ENCODE measurements at places on chromosomes 6 and 20. TPM values are rescaled to one million over a fixed set of nuclear protein-coding genes. Genes with fewer than 3 reads are reported as not detected.

FNDC1 gene
- 38.9 TPM for total RNA-seq

PLTP gene
- total RNA-seq: 58.0 TPM

COL21A1 gene
- total RNA-seq: 44.6 TPM

C6orf163 gene
- 8.0 TPM for total RNA-seq

UQCC2 gene
- 25.7 TPM for total RNA-seq

TFAP2D gene
- total RNA-seq: 1.3 TPM

PRKN gene
- total RNA-seq: 19.5 TPM

FAM83C gene
- total RNA-seq: 0.16 TPM

CDH4 gene
- 12.0 TPM for total RNA-seq

DTNBP1 gene
- 20.5 TPM for total RNA-seq

TMEM244 gene
- total RNA-seq: 40.6 TPM

ASIP gene
- 1.9 TPM for total RNA-seq

PRL gene
- total RNA-seq: 0.99 TPM

DLGAP4 gene
- 48.9 TPM for total RNA-seq

GNRH2 gene
- 1.3 TPM for total RNA-seq

WFDC12 gene
- not detected for total RNA-seq

LRRN4 gene
- total RNA-seq: not detected

WFDC10B gene
- total RNA-seq: not detected
